Stimulated activated CD8-positive, alpha-beta memory T cell treated with anti-CD3 and anti-CD28 coated beads, Interleukin-2, amount 100 ng/mL, for 1 hour (primary cell): ENCODE measurements at places on chromosomes 5 and 9.

GRCh38 chr9:92183449-92183848 lies 68.2 kb upstream of the SPTLC1 start:
- no peak for DNase-seq

DNA sequence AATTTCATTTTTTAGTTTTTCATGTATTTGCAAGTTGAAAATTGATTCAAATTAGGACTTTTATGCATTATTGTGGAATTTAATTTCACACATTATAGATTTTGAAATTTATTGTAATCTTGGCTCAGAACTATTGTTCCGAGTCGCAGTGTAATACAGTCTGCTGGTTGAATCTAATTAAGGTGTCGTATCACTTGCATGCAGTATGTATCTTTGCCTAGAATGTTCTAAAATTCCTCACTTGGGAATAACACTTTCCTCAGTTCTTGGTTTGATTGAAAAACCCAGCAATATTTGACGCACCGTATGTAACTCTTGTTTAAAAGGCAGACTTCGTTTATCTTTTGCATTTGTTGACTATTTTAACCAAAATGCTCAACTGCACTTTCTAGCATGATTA lies 49.4 kb downstream of the MELK start:
- no peak for DNase-seq

DNA sequence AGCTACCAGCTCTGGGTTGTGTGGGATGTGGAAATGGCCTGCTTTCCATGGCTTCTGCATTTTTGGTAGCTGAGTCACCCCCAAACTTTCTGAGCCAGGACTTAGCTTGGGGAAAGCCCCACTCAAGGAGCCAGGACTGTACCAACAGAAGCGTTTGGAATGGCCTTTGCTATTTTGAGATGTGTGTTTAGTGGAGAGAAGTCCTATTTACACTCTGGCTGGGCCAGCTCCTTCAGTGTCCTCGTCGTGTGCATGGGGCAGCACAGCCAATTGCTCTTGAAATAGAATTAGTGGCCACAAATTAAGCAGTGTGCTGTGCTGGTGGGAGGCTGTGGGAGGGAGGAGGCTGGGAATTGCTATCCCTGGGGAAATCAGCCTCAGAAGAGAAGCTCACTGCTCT lies 51.6 kb downstream of the ENTREP1 start:
- no peak for DNase-seq

- DNase-seq, result no peak
These were observed 485.9 kb upstream of the KLF4 start for GRCh38 chr9:107975426-107976010.

DNA sequence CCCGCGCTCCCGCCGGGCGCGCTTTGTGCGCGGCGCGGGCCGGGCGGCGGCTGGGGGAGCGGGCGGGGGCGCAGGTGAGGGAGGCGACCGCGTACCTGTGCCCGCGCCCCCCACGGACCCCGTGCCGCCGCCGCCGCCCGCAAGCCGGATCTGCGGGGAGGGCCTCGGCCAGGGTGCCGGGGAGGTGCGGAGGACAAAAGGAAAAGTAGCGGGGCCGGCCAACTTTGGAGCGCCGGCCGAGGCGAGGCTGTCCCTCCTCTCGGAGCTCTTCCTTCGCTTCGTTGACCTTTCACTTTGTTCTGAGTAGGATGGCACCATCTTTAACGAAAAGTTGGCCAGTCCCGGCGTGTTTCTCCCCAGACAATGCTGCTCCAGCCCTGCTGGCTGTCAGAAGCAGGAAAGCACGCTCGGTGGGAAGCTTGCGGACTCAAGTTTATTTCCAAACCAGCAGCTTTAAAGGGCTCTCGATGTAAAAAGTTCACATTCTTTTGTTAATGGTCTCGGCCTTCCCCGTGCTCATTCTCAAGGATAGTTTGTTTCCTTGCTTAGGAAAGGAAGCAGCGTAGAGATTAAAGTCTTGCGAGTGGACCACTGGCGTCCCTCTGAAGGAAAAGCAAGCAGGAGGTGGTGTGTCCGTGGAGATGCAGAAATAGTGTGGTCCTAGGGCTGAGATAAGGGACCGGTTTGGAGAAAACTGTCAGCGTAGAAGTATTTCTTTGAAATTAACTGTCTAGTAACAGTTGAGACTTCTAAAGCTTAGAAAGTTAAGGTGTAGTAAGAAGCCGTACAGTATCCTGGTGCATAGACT lies 639 bp downstream of the EHMT1 start:
- DNase-seq, result no peak

DNA sequence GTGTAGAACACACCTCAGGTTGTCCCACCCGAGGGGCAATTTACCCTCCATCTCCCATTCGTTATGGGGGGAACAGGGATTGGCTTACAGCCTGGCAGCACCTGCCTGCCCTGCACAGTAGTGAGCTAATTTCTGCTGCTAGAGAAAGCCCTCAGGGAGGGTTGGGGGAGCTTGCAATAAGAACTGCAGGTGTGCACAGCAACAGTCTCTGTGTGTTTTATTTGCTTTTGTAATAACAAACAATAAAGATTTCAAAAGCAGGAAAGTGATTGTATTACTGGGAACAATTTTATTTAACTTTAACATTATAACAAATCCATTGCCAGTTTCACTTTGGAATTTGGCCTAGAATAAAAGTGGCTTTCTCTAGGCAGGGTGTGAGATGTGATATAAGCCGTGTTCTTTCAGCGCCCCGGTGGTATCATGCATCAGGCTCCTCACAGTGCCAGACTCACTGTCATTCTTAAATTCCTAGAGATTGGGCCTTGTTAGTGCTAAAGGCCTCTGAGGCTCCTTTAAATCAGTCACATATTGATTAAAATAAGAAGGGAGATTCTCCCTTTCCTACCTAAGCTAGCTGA lies 81.1 kb downstream of the RMI1 start:
- no peak for DNase-seq

DNA sequence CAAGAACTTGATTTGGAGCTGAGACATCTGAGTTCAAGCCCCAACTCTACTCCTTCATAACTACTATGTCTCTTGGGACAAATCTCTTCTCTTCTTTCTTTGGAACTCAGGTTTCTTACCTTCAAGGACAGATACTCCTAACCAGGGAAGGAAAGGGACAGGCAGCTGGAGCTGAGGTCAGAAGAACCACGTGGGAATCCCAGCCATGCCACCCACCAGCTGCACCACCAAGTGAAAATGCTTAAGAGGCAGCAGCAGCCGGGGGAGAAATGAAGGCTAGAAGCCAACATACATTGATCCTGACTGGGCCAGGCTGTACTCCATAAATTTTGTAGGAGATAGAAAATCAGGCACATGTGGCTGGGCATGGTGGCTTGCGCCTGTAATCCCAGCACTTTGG lies 9.6 kb upstream of the OR5C1 start:
- no peak for DNase-seq

GRCh38 chr5:138391859-138392386 lies 39.4 kb downstream of the KDM3B start:
- DNase-seq, result no peak

DNA sequence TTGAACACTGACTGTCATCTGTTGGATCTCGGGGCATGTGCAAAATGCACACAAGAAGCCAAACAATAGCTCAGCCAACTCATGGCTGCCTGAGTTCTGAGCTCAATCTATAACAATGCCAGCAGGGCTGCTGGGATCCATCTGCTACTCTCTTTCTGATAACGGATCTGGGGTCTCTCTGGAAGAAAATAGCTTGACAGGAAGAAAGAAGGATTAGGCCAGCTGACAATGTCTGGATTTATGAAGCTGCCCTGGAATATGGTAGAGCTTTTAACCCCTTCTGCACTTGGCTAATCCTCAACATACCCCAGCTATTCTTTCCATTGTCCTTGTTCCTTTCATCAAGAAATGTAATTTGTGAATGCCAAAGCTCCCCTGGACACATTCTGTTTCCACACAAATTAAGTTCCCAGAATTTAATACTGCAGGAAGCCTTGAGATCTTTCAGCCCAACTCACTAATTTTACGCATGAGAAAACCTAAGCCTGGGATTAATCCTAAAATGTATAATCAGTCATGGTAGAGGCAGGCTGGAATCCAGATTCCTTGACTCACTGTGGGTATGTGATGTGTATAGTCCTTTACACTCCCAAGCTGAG lies 62.7 kb upstream of the PCA3 start:
- DNase-seq, result no peak

DNA sequence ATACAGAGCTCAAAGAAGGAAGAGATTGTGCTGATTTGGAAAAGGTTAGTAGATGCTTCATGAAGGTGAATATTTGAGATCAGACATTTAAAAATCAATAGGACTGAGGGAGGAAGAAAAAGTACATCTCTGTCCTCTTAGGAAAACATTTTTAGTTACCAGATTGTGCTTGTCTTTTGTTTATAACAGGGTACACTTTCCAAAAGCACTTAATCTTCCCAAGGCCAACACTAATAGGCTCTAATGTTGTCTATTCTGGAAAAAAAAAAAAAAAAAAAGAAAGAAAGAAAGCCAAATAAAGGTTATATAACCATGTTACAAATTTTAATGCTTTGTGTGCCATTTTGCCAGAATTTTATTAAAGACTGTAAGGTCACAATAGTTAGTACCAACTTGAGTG lies 45.5 kb upstream of the SHISAL2B start:
- DNase-seq, result no peak

DNA sequence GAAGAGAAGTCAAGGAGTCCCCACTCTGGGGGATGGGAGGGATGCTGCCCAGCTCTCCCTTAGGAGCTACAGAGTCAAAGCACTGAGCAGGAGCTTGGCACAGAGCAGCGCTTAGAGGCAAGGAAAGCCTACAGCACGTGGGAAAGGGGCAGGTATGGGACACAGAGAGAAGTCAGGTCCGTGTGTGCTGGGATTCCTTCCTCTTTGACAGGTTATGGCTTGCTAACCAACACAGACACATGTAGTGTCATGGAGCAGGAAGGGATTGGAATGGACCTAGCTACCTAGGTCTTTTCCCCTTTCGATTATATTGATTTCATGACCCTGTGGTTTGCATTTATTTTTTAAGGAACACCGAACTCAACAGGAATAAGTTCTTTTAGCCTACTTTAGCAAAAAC lies 208.5 kb upstream of the TUT7 start:
- DNase-seq, result no peak

DNA sequence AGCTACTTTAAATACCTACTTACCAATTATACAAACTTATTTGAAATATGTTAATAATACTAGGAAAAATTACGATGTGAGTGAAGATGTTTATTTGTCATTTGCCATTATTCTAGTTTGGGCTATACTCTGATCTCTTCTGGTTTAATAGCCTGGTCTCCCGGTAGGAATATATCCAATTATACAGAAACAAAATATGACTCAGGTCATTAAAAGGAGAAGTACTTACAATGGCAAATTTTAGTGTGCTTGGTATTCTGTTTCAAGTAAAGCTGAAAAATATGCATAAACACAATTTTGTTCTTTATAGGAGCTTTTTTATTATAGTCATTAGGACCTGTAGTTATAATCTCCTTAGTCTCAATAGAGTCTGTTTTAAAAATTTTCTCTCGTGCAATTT lies 176.8 kb downstream of the SLCO4C1 start:
- DNase-seq, result no peak

- no peak for DNase-seq
These were observed 1.2 kb upstream of the CAPSL start for GRCh38 chr5:35939639-35940038.

- DNase-seq, result no peak
These were observed 18.1 kb downstream of the GRXCR2 start for GRCh38 chr5:145854651-145855258.

GRCh38 chr5:177320879-177321278 lies 9.2 kb upstream of the MXD3 start:
- no peak for DNase-seq

- DNase-seq, result no peak
These were observed 7.8 kb upstream of the ORM1 start for GRCh38 chr9:114314881-114315722.

DNA sequence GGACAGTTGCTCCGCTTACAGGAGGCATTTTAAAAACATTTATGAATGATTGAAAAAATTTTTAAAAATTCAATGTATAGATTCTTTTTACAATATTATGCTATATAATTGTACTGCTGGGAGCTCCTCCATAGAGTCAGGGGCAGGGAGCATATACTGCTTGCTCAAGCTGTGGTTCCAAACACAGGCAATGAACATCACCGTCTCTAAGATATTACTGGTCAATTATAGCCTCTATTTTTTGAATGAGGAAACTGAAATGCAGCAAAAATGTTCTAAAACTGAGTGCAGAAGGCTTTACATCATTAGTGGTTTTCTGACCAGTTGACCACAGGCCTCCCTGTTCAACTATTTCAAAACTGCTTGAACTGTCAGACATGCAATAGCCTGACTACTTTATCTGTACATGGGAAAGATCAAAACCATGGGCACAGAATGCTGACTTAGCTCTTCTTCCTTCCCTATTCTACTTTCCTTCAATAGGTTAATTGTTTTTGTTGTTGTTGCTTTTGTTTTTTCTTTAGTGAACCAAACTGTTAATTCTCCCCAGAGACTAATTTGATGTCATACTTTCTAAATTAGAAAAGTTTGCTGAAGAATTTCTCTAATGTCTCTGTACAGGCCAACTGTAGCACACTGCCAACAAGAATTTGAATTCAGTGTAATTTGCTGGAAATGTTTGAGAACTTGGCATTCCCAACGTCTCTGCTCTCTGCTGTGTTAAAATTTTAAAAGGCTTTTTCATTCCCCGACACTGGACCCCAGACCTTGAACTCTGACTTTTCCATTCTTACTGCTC lies 107.6 kb upstream of the MPDZ start:
- DNase-seq, result no peak

DNA sequence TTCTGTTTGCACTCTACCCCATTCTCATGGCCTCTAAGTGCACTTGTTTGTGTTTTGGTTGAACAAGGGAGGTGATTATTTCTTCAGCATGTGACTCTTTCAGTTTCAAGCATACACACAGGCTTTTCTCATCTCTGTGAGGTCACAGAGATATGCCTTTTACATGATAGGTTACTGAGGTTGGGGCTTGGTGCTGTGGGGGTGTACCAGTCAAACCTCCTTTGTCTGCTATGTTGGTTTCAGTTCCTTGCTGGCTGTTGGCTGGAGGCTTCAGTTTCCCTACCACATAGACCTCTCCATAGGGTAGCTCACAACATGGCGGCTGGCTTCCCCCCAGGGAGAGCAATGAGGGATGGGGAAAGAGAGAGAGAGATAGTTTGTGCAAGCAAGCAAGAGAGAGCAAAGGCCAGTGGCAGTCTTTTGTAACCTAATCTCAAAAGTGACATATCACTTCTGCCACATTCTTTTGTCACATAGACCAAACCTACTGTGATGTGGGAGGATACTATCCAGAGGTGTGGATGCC lies 96.7 kb upstream of the SEMA6A start:
- DNase-seq, result no peak

GRCh38 chr9:26415528-26415927 lies 477.1 kb downstream of the CAAP1 start:
- DNase-seq, result no peak

GRCh38 chr5:144800169-144800568 lies 629.5 kb downstream of the KCTD16 start:
- no peak for DNase-seq

- DNase-seq, result no peak
These were observed 141.2 kb downstream of the TRIM36 start for GRCh38 chr5:115028557-115028956.

DNA sequence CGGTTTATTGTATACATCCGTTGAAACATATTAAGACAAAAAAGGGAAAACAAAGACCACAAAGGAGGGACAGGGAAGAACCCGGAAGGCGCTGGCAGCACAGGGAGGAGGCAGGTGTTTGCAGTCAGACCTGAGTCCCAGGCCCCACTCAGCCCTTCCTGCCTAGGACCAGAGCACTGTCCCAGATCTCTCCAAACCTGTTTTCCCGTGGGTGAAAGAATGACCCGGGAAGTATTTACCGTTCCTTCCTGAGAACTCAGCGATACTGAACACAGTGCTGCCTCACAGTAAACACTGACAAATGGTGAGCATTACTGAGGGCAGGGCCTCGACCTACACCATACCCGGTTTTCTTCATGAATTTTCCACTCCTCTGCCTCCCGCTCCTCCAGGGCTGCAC lies 1.2 kb downstream of the ABO start:
- no peak for DNase-seq

- DNase-seq, result no peak
These were observed 612 bp downstream of the UGT3A2 start for GRCh38 chr5:36066001-36066539.
